Aorta (tissue), 5 donors: ENCODE measurements at places on chromosomes 4 and X. TPM values are rescaled to one million over a fixed set of nuclear protein-coding genes. Genes with fewer than 3 reads are reported as not detected.

TNIP3 gene
- 0.48 TPM for total RNA-seq

PNMA5 gene
- not detected for total RNA-seq

CDS1 gene
- total RNA-seq: 0.48 TPM

- no peak for DNase-seq
- H3K4me1 ChIP-seq: peaks cover 2% of the 10 kb centered on the region
- H3K27me3 ChIP-seq: no peaks in the 10 kb centered on the region
- H3K27ac ChIP-seq: no peak overlapping the region
- no peak overlapping the region for H3K4me3 ChIP-seq
Measured at GRCh38 chr4:156792462-156793085, 179.0 kb downstream of the PDGFC start.

- no peak for DNase-seq
- H3K4me1 ChIP-seq: no peaks in the 10 kb centered on the region
- no peaks in the 10 kb centered on the region for H3K27me3 ChIP-seq
- no peak overlapping the region for H3K27ac ChIP-seq
- H3K36me3 ChIP-seq: no peaks in the 10 kb centered on the region
Measured at GRCh38 chrX:38277802-38278201, 49.5 kb downstream of the RPGR start.

CT47B1 gene
- total RNA-seq: not detected

GRCh38 chr4:2617955-2618354, 81.5 kb downstream of the FAM193A start:
- DNase-seq: no peak
- H3K4me3 ChIP-seq: no peak overlapping the region
- no peak overlapping the region for H3K27ac ChIP-seq
- no peaks in the 10 kb centered on the region for H3K4me1 ChIP-seq

- DNase-seq: no peak
- H3K27ac ChIP-seq: no peak overlapping the region
- no peaks in the 10 kb centered on the region for H3K27me3 ChIP-seq
- no peaks in the 10 kb centered on the region for H3K36me3 ChIP-seq
- no peak overlapping the region for H3K4me3 ChIP-seq
Measured at GRCh38 chr4:101693842-101694398, 96.6 kb upstream of the BANK1 start.

ADH1B gene
- total RNA-seq: 753 TPM
